Stimulated activated CD8-positive, alpha-beta memory T cell treated with anti-CD3 and anti-CD28 coated beads, Interleukin-4, amount 100 ng/mL, for 4 hours (primary cell): ENCODE measurements at places on chromosomes 5 and 9.

- DNase-seq = no peak
Measured at GRCh38 chr9:91276513-91276912, 85.2 kb downstream of the AUH start.

DNA sequence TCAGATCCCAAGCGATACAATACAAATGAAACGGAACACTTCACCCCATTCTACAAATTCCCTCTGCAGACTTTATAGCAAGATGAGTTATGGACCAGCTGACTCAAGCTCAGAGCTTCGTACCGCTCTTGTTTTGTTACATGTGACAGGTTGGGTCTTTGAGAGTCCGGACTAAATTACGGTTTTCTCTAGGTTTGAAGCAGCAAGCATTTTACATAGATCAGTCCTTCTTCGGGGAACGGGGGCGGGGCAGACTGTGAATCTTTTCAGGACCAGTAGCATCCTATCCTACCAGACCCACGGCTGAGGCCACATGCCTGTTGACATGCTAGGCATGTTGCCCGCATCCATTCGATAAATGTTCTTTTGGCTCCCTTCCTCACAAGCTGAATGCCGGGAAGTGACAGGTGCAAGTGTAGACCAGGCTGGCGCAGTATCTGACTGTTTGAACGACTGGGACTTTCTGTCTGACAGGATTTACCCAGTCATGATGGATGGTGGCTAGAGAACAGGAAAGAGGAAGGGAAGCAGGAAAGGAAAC, 811.0 kb upstream of the GRAMD2B start:
- DNase-seq = no peak

DNA sequence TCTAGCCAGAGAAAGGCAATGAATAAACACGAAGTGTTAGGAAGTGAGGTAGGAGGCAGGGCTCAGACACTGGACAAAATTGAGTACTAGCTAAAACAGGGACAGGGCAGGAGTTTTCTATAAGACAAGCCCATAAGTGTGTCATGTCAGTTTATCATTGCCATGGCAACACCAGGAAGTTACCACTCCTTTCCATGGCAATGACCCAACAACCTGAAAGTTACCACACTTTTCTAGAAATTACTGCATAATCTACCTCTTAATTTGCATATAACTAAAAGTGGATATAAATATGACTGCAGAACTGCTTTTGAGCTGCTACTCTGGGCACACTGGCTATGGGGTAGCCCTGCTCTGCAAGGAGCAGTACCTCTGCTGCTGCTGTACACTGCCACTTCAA, 442.5 kb upstream of the COX7C start:
- DNase-seq = no peak

GRCh38 chr9:98074115-98074990, 17.8 kb downstream of the NANS start:
- DNase-seq = peak; percentile 38

DNA sequence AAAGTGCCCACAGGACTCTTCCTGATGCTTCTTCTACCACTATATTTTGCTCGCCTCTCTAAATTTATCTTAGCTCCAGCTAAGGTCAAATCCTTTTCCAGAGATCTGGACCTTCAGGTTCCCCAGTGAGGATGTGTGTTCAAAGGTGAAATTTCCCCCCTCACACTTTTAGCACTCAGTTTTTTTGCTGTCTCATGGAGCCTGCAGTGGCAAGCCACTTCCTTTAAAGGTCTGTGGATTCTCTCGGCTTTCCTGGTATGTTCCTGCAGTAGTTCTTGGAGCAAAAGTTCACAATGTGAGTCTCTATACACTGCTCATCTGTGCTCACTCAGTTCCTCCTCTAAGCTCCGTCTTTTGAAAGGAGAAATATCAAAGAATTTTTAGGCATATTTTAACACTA, 181.4 kb downstream of the LURAP1L start:
- no peak for DNase-seq

GRCh38 chr9:5389109-5389732, 48.5 kb downstream of the PLGRKT start:
- DNase-seq = no peak

- no peak for DNase-seq
Measured at GRCh38 chr9:101376111-101376848, 8.5 kb downstream of the BAAT start.

- DNase-seq = no peak
Measured at GRCh38 chr9:110815361-110815760, 146.8 kb downstream of the MUSK start.

GRCh38 chr9:12469084-12469483, 224.1 kb upstream of the TYRP1 start:
- DNase-seq = no peak

DNA sequence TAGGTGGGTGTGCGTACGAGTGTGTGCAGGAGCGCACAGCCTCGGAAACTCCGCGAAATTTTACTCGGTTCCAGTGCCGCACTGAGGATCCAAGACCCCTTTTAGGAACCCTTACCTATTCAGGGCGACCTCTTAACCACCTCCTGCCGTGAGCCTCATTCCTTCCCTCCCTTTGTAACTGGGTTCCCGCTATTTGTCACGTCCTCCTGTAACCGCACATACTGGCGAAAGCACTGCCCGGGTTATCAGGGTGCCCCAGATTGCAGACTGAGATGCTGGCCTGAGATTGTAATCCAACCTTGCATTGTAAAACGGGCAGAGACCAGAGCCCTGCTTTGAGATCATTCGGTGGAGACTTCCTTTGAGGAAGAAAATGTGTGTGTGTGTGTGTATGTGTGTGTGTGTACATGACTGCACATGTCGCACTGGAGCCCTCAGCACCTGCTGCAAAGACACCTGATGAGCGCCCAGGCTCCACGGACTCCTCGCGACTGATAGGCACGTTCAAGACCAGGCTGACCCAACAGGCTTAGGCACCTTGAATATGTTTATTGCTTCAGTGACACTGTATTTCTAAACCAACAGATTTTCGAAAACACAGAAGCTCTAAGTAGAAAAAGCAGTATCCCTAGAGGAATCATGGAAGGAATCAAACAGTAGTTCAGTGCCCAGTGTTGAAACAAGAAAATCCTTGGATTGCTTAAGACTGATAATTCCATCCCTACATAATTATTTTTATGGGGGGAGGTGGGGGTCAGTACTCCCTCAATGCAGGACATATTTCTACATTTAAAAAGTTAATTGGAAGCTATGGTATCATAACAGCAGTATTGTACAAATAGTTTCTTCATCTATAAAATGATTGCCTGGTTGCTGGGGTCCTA, 86.5 kb upstream of the TNFAIP8 start:
- no peak for DNase-seq

DNA sequence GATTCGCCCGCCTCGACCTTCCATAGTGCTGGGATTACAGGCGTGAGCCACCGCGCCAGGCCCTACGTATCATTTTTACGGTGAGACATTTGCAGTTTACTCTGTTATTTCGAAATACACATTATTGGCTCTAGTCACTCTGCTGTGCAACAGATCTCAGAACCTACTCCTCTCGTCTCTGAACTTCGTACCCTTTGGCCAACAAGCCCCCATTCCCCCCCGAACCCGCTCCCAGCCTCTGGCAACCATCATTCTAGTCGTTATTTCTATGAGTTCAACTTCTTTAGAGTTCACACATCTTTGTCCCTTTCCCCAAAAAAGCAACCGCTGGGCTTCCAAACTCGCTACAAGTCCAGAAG, 735 bp downstream of the PTGR1 start:
- no peak for DNase-seq

- no peak for DNase-seq
Measured at GRCh38 chr5:33068786-33069185, 357.7 kb downstream of the NPR3 start.

- DNase-seq = no peak
Measured at GRCh38 chr5:139654871-139655491, 6.8 kb downstream of the CXXC5 start.

GRCh38 chr9:21029661-21030060, 1.8 kb downstream of the HACD4 start:
- DNase-seq = no peak

DNA sequence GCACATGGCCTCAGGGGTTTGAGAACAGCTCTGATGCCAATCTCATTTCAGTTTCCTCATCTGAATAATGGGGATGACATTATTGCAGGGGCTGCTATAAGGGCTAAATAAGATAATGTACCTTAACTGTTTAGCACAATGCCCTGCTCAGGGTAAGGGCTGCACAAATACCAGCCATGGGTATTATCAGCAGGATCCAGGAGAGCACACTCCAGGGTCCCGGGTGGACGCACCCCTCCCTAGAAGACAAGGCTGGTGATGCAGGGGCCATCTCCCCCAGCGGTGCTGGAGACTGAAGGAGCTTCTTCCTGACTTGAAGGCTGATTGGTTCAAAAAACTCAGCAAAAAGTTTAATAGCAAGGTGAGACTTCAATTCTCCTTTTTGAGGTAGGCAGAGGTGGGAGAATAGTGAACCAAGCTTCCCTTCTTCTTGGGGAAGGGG, 2.7 kb upstream of the CXXC5 start:
- DNase-seq = no peak

DNA sequence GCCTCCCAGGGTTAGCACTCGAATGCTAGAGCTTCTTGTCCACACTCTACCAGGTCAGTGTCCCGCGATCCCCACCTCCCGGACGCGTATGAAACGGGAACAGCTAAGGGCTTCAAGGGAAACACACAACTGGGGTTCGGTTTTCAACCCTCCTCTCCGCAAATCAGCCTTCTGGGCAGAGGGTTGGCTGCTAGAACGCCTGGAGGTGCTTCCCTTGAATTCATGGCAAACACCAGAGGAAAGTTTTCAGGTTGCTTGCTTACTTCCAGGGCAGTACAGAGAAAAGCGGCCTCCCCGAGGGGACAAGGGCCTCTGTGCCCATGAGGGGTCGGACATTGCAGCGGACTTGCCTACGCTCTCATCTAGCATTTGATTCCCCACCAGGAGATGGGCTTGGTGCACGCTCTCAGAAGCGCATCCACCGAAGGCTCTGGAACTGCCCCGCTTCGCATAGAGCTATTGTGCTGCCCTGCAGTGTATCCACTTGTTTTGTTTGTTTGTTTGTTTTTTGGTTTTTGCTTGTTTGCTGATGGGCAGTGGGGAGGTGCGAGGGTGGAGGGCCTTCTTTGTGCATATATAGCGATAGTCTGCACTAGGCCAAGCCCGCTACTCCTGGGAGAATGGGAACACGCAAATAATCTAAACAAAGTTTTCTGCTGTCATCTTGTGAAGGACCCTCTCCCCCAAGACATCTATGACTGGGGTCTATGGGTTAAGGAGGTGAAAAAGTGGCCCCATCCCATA, 1.3 kb upstream of the DMRT3 start:
- no peak for DNase-seq

DNA sequence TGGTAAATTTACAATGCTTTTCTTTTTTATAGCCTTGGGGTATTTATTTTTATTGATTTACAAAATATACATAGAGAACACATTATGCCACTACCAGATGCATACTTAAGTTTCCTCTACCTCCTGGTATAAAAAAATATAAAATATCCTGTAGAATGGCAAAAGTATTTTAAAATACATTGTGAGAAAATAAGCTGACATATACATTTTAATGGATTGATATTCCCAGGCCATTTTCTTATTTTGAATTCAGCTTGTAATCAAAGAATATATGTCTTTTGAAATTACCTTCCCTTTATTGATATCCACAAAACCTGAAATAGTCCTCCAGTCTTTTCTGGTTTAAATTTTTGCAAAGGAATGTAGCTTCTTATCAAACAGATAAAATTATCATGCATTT, 923.9 kb downstream of the CDH18 start:
- DNase-seq = no peak

DNA sequence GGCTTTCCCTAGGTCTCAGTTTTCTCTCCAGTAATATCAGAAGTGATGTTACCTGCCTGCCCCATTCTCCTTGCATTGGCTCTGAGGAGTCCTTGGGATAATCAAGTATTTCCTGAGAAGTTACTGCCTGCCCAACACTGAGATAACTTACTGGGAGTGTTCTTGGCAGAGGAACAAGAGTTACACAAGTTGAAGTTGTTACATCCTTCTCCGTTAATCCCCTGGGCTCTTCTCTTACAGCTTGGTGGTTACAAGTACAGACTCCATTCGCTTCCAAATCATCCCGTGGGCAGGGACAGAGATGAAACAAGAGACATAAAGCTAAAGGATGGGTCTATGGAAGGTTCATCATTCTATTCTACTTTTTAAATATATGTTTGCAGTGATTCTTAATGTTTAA, 74.1 kb upstream of the SAP30L start:
- no peak for DNase-seq

DNA sequence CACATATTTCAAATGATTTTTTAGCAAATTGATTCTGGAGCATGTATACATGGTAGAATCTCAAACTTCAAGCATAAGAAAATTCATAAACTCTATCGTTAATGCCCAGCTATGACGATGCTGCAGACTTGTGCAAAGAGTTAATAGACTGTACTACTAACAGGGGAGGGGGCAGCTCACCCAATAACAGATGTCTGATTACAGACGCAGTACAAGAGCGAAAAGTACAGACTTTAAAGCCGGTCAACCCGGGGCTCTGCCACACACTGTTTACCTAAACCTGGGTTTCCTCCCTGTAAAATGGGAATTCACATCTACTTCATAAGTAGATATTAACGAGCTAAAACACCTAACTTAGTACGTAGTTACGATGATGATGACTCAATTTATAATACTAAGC, 651 bp downstream of the TRIM23 start:
- no peak for DNase-seq

DNA sequence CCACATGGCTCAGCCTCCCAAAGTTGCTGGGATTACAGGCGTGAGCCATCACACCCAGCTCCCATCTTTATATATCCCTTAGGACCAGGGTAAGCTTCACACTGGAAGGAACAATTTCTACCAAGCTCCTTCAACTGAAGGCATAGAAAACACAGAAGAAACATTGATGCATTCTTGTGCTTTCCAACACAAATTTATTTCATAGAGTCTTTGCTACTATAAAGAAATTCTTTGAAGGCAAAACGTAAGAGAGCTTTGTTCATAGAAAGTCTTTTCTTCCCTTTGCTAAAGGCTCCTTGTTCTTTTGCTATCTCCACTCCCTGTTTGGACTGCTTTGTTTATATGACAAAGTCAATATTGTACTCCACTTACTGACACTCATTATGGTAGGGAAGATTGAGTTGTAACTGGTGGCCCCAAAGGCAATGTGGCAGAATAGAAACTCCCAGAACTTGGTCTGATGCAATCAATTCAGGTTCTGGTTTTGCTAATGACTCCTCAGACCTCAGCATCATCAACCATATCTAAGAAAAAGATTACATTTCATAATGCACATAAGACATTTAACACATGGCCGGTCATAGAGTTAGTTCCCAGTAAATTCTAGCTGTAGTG, 97.4 kb upstream of the CLINT1 start:
- no peak for DNase-seq

GRCh38 chr5:157372472-157372822, 87.6 kb upstream of the NIPAL4 start:
- DNase-seq = no peak

GRCh38 chr9:132596200-132596599, 13.8 kb downstream of the BARHL1 start:
- no peak for DNase-seq

DNA sequence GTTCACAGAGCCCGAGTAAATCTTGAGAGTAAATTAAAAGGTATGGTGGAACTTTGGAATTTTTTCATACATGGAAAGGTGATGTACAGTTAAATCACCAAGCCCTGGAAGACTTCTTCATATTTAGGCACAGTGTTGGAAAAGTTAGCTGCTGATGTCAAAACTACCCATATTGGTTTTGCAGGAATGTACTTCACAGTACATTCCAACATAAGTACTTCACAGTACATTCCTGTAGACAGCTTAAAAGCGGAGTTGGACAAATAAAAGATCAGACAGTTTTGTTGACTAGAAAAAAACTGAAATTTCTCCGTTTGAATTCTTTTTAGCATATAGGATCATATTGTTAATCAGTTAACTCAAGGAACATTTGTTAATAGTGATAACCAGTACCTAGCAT, 1.8 kb downstream of the RANBP17 start:
- no peak for DNase-seq

- no peak for DNase-seq
Measured at GRCh38 chr9:72947984-72948465, 4.8 kb downstream of the ALDH1A1 start.
